A549 treated with AZD2906 at 1 μM for 4 hours (cell line): ENCODE measurements at places on chromosomes 16 and 17. TPM values are rescaled to one million over a fixed set of nuclear protein-coding genes. Genes with fewer than 3 reads are reported as not detected.

Gene C17orf78
- total RNA-seq = not detected in 5 replicates

Gene SETD6
- total RNA-seq = 11.0 to 15.1 TPM (median 13.9 TPM) in 5 replicates

Gene KRT9
- total RNA-seq = not detected in 5 replicates

Gene SLC38A8
- 0.09 TPM in 1 of 5 replicates, not detected in the others for total RNA-seq

Gene ZNF19
- total RNA-seq = 1.2 to 2.1 TPM (median 1.9 TPM) in 5 replicates

Gene CTRB2
- total RNA-seq = 0.16 TPM in 1 of 5 replicates, not detected in the others

Gene BANP
- total RNA-seq = 14.3 to 16.7 TPM (median 16.0 TPM) in 5 replicates

Gene CCDC200
- not detected in 5 replicates for total RNA-seq

Gene ZNF785
- total RNA-seq = not detected in 5 replicates

Gene CIAO2B
- total RNA-seq = 146 to 198 TPM (median 194 TPM) in 5 replicates

Gene WNT3
- total RNA-seq = 3.9 to 4.5 TPM (median 4.4 TPM) in 5 replicates

Gene SKA2
- total RNA-seq = 86.0 to 161 TPM (median 89.5 TPM) in 5 replicates

Gene TMEM98
- total RNA-seq = 43.1 to 48.7 TPM (median 48.4 TPM) in 5 replicates

Gene PRSS33
- total RNA-seq = 0.05 to 0.06 TPM in 2 of 5 replicates, not detected in the others

Gene ZP2
- total RNA-seq = not detected in 5 replicates

Gene MFSD6L
- 0.03 TPM in 1 of 5 replicates, not detected in the others for total RNA-seq

Gene KRTAP17-1
- total RNA-seq = not detected in 5 replicates

Gene RNU2-1
- not detected in 5 replicates for total RNA-seq

Gene ENO3
- total RNA-seq = 37.7 to 50.5 TPM (median 43.7 TPM) in 5 replicates

Gene SAMD14
- total RNA-seq = 0.25 to 0.52 TPM (median 0.49 TPM) in 5 replicates

Gene ORC6
- 38.1 to 44.3 TPM (median 40.6 TPM) in 5 replicates for total RNA-seq

Gene NUPR1
- total RNA-seq = 10.8 to 18.9 TPM (median 14.9 TPM) in 5 replicates

Gene NPTX1
- 119 to 187 TPM (median 161 TPM) in 5 replicates for total RNA-seq

Gene ERN2
- total RNA-seq = not detected in 5 replicates

Gene TP53TG3D
- 0.51 to 1.4 TPM (median 1.0 TPM) in 5 replicates for total RNA-seq

Gene SLC16A11
- not detected in 5 replicates for total RNA-seq

Gene MGAT5B
- 16.8 to 21.4 TPM (median 20.1 TPM) in 5 replicates for total RNA-seq

Gene NHERF2
- total RNA-seq = 45.2 to 69.1 TPM (median 66.9 TPM) in 5 replicates

Gene HP
- 0.15 to 0.30 TPM in 2 of 5 replicates, not detected in the others for total RNA-seq

Gene TERB1
- 0.05 TPM in 1 of 5 replicates, not detected in the others for total RNA-seq

Gene WNT9B
- total RNA-seq = 0.02 to 0.05 TPM in 2 of 5 replicates, not detected in the others

Gene CTF1
- total RNA-seq = 0.16 to 0.29 TPM (median 0.17 TPM) in 5 replicates

Gene ANKS4B
- total RNA-seq = 0.02 to 0.07 TPM (median 0.02 TPM) in 5 replicates

Gene PSMD3
- 149 to 177 TPM (median 171 TPM) in 5 replicates for total RNA-seq

Gene TLCD3B
- 0.22 to 0.39 TPM (median 0.26 TPM) in 5 replicates for total RNA-seq

Gene EPX
- 0.03 TPM in 1 of 5 replicates, not detected in the others for total RNA-seq

Gene RUNDC3A
- total RNA-seq = 0.82 to 1.5 TPM (median 0.88 TPM) in 5 replicates

Gene TEX14
- 0.22 to 0.33 TPM (median 0.32 TPM) in 5 replicates for total RNA-seq

Gene SLC25A19
- total RNA-seq = 15.5 to 19.3 TPM (median 17.8 TPM) in 5 replicates

Gene FBXL20
- 6.8 to 8.1 TPM (median 7.6 TPM) in 5 replicates for total RNA-seq

Gene ABCC11
- total RNA-seq = 0.05 to 0.25 TPM (median 0.08 TPM) in 5 replicates

Gene MMP25
- 0.89 to 1.4 TPM (median 1.3 TPM) in 5 replicates for total RNA-seq

Gene DCUN1D3
- total RNA-seq = 7.3 to 8.9 TPM (median 8.4 TPM) in 5 replicates

Gene CNGB1
- 0.06 to 0.20 TPM (median 0.10 TPM) in 5 replicates for total RNA-seq

Gene NPIPB5
- total RNA-seq = 22.8 to 33.9 TPM (median 25.5 TPM) in 5 replicates

Gene TPPP3
- total RNA-seq = 8.4 to 16.1 TPM (median 13.5 TPM) in 5 replicates

Gene ZNF385C
- 0.14 to 0.39 TPM (median 0.20 TPM) in 5 replicates for total RNA-seq

Gene ICAM2
- total RNA-seq = 0.07 to 0.18 TPM (median 0.09 TPM) in 4 of 5 replicates, not detected in the other
